T-helper 1 cell (primary cell): ENCODE measurements at places on chromosomes 11 and 22.
A peak's percentile ranks its signal among the peaks of the same experiment; 100 is the strongest.

DNA sequence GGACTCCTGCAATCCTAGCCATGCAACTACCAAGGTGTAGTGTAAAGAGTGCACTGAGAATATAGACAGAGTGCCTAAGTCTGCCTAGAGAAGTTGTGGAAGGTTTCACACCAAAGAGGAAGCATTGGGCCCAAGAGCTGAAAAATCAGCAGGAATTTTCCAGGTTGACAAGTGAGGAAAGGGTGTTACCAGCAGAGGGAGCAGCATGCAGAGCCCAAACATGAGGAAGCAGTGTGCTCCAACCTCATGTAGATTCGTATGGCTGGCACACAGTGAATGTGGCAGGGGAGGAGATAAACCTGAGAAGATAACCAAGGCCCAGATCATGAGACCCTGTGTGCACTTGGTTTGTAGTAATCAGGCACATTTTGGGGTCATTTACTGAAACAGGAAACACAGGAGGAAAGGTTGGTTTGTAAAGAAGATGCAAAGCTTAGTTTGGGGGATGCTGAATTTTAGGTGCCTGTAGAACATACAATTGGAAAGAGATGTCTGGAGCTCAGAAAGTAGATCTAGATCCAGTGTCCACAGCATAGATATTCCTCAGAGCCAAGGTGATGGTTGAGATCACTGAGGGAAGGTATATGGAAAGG, 1.7 kb downstream of the HPX start:
- no peak for DNase-seq

GRCh38 chr11:46006418-46007070, 84.1 kb downstream of the LARGE2 start:
- peak; percentile 16 for DNase-seq

DNA sequence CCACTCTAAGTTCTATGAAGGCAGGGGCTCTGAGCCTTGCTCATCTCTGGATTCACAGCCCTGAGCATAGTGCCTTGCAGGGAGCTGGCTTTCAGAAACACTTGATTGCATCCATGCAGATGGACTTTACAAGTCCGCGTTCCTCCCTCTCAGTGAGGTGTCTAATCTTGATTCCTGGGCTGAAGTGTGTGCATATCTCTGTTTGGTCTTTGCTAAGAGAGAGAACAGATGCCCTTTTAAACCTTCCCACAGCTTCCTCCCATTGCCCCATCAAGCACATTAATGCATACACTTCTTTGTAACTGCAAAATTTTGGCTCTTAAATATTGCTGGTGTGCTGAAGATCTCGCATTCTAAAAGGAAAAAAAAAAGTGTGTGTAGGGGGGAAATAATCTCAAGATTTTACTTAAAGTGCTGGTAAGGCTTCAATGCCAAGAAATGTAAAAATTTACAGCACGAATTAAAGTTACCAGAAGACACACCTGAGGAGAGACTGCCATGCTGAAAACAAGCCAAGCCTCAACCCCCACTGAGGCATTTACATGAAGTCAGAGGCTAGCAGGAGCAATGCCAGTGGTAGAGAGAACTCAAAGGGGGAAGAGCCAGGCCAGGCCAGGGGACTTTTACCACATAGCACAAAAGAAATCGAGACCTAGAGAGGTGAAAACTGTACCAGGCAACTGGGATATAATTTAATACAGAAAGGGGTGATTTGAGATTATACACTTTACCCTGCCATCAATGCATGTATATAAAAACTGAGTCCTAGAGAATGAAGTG, 492.1 kb downstream of the SOX6 start:
- DNase-seq: no peak

DNA sequence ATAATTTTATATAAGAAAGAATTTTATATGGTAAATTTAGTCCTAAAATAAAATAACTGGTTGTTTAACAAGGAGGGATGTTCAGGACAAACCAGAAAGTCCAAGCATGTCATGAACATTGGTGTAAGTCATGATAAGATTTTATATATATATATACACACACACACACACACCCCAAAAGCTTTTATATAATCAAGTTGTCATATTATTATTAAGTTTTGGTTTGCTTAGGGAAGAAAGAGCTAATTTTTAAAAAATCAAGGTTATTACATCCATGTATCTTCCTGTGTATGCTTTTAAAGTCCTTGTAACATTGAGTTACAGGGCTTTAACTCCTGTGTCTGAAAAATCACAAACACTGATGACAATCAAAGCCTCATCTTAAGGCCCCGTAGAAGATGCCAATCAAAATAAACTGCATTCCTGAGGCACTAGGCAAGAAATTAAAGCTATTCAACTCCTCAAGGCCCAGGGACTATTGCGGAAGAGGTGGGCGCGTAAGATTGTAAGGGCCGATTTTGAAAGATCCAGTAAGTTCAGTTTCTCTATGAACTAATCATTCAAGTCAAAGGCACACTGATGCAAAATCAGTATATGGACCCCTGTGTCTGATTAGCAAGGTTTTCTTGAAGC, 16.8 kb downstream of the APOL6 start:
- DNase-seq: no peak

DNA sequence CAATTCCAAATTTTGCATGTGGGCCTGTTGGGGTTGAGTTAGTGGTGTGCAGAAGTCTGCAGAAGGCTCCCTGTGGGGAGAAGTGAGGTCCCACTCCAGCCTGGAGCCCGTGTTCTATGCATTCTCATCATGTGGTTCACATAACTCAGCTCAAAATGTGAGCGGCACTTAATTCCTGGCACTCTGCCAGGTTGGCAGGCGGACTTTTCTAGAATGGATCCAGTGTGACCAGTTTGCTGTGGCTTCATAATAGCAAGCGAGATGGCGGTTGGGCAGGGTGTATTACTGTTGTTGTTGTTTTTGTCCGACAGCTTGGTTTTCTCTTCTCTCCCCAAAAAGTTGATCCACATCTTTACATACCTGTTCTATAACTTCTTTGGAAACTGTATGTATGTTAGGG, 146.8 kb upstream of the TTC12 start:
- no peak for DNase-seq

GRCh38 chr22:23796461-23796860, 9.7 kb downstream of the SMARCB1 start:
- DNase-seq: no peak

- DNase-seq: no peak
Observed at GRCh38 chr22:30254314-30254713, 7.8 kb upstream of the LIF start.

DNA sequence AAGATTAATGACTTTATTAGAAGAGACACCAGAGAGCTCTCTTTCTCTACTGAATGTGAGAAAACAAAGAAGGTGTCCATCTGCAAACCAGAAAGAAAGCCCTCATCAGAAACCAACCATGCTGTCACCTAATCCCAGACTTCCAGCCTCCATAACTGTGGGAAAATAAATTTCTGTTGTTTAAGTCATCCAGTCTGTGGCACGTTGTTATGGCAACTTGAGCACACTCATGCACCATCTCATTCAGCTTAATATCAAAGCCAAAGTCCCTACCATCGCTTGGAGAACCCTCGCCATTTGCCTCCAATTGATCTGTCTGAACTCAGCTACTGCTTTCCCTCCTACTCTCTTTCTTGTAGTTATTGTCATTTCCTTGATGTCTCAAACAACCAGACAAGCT, 766.1 kb upstream of the ARHGAP42 start:
- no peak for DNase-seq

DNA sequence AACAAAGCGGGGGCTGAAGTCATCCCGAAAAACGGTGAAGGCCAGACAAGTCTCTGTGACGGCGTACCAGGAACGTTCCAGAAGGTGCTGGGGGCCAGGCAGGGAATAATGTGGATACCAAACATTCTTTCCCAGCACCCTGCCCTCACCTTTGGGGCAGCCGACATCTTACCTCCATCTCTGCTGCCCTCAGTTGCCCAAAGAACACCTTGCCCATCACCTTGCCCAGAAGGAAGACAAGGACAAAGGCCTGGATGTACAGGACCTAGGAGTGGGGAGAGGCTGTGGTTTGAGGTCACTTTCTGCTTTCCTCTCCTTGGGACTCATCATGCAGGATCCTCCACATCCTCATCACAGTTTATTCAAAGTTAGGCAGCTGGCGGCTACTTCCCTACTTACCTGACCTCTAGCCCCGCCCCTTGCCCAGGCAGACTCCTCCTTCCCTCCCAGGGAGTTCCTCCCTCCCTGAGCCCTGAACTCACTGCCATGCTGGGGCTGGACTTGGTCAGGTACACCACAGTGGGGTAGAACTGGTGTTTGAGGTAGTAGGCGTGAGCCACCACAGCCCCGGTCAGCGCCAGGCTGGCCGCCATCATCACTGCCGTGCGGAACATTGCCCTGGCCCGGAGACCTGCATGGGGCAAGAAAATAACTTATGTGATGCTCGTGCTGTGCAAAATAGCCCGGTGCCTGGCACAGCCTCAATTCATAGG, 1.2 kb downstream of the SYVN1 start:
- peak; percentile 43 for DNase-seq

- DNase-seq: no peak
Observed at GRCh38 chr11:69229511-69229910, 64.4 kb upstream of the MYEOV start.

- no peak for DNase-seq
Observed at GRCh38 chr11:17514476-17514875, 29.7 kb downstream of the USH1C start.

GRCh38 chr11:75174781-75175370, 24.0 kb downstream of the SLCO2B1 start:
- DNase-seq: no peak

GRCh38 chr22:27670701-27671412, 130.7 kb downstream of the MN1 start:
- no peak for DNase-seq

DNA sequence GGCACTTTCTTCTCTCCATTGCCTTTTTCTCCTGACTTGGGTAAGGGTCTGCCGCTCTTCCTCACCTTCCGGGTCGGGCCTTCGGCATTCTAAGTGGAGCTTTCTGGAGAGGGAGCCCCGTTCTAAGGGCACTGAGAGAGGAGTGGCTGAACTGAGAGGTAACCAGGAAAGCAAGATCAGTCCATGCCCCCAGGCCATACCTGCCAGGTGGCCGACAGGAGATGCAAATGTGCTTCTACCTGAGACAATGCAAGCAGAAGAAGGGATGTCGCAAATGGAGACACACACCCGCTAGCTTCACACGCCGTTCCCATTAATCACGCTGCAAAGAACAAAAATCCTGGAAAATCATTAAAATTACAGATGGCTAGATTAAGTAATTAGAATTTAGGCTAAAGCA, 156.4 kb upstream of the TBCEL start:
- DNase-seq: no peak
